Activated CD4-positive, alpha-beta memory T cell treated with anti-CD3 and anti-CD28 coated beads for 36 hours (primary cell): ENCODE measurements at places on chromosomes 2 and 18. TPM values are rescaled to one million over a fixed set of nuclear protein-coding genes. Genes with fewer than 3 reads are reported as not detected.

C2orf92 gene
- total RNA-seq, result 4.5 TPM

C2orf15 gene
- total RNA-seq, result 0.50 TPM

FSIP2 gene
- total RNA-seq, result 0.10 TPM

COL4A3 gene
- not detected for total RNA-seq

FAM110C gene
- total RNA-seq, result 3.6 TPM

ZEB2 gene
- total RNA-seq, result 16.8 TPM

AFTPH gene
- total RNA-seq, result 34.8 TPM

PLA2R1 gene
- total RNA-seq, result not detected

ANKRD30BL gene
- total RNA-seq, result not detected

PLGLB2 gene
- 0.64 TPM for total RNA-seq

TGIF1 gene
- total RNA-seq, result 51.4 TPM

ABCB11 gene
- not detected for total RNA-seq

DNA sequence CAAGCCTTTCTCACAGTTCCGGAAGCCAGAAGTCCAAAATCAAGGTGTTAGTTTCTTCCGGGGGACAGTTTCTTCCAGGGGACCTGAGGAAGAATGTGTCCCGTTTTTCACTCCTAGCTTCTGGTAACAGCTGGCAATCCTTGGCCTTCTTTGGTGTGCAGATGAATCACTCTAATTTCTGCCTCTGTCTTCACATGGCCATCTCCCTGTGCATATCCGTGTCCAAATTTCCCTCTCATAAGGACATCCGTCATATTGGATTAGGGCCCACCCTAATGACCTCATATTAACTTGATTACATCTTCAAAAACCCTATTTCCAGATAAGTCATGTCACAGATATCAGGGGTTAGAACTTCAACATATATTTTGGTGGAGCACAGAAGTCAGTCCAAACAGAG is 141.4 kb downstream of the ZEB2 start:
- no peak for DNase-seq

- DNase-seq, result no peak
These were observed 217.2 kb upstream of the NXPH2 start for GRCh38 chr2:138997346-138997745.

DNA sequence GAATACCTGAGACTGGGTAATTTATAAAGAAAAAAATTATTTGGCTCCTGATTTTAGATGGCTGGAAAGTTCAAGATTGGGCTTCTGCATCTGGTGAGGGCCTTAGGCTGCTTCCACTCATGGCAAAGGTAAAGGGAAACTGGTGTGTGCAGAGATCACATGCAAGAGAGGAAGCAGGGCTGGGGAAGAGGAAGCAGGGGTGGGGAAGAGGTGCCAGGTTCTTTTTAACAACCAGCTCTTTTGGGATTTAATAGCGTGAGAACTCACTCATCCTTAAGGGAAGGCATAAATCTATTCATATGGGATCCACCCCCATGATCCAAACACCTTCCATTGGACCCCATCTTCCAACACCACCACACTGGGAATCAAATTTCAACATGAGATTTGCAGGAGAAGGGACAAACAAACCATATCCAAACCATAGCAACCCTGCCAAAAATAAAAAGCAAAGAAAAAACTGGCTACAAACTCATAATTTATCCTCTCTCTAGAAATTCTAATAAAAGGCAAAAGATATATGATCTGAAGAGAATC is 30.4 kb downstream of the PRKRA start:
- DNase-seq, result no peak

GRCh38 chr2:3692375-3692774 is 11.0 kb upstream of the DCDC2C start:
- DNase-seq, result no peak

DNA sequence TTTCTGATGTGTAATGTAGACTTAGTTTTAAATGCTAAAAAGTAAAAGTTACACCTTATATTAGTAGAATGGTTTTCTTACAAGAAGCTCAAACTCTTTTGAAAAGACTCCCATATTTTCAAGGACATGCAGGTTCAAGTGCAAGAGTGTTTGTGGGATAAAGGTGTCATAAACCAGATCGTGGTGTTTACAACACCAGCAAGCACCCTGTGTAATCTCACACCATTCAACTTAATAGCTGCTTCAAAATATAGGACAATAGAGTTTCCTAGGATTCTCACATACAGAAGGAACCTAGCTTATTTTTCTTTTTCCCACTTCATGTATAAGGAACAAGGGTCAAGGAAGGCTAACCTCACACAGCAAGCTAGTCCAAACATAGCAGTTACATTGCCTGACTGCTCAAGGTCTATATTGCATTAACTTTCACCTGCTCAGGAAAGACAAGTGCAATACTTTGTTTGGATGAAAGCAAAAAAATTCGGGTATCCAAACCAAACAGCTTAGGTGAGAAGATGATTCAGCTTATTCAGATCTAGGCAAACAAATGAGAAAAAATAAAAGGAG is 172.3 kb downstream of the IKZF2 start:
- DNase-seq, result no peak

GRCh38 chr2:65663831-65664407 is 231.5 kb upstream of the SPRED2 start:
- DNase-seq, result no peak

DNA sequence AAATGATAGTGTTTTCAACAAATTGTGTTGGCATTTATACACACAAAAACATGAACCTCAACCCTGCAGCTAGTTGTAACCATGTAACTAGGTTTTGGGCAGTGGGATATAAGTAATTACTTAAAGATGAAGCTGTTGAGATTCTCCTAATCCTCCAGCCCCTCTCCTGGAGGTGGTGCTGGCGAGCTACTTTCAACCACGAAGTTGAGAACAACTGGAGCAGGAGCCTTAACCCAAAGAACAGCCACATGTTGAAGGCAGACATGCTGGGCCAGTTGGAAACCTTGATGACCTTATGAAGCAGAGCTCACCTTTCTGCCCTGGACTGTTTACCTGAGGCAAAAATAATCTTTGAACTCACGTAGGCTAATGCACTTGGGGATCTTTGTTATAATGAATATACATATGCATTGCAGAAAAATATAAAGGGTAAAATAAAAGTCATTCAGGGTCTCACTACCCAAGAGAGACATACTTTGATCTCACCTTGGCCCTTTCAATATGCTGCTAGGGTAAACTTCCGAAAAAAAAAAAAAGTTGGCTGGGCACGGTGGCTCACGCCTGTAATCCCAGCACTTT is 89.6 kb upstream of the NPAS2 start:
- peak; percentile 65 for DNase-seq

GRCh38 chr2:85756822-85757435 is 3.1 kb downstream of the ATOH8 start:
- DNase-seq, result no peak

- no peak for DNase-seq
These were observed 597.2 kb upstream of the ZEB2 start for GRCh38 chr2:145116834-145117725.

DNA sequence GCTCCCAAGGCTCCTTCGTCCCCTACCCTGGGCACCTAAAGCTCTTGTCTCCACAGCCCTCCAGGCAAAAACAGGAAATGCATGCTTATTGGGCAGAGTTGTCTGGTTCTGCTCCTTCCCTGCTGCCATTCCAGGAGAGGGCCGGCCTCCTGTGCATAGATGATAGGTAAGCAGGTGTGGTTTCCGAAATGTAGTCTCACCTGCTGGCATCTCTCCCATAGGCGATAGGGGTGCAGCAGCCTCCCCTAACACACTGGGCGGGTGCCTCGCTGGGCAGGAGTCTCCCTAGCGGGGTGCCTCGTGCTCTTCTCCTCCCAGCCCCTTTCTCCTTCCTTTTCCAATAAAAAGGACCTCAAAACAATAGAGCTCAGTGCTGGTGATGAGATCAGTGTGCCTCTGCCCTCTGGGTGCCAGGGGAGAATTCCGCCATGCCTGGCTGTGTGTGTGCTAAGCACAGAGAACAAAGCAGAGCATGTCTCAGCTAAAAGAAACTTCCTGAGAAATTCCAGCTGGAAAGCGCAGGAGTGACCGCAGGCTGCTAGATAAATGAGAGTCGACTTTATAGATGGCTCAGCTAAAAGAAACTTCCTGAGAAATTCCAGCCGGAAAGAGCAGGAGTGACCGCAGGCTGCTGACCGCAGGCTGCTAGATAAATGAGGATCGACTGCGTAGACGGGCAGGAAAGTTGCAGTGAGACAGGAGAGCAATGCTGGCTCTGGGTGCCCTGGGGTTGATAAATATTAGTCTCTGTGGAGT is 11.3 kb upstream of the PXDN start:
- DNase-seq, result no peak

GRCh38 chr2:140650825-140651224 is 1480.0 kb downstream of the LRP1B start:
- no peak for DNase-seq

- DNase-seq, result no peak
These were observed 260.7 kb upstream of the STON1 start for GRCh38 chr2:48269117-48269822.

DNA sequence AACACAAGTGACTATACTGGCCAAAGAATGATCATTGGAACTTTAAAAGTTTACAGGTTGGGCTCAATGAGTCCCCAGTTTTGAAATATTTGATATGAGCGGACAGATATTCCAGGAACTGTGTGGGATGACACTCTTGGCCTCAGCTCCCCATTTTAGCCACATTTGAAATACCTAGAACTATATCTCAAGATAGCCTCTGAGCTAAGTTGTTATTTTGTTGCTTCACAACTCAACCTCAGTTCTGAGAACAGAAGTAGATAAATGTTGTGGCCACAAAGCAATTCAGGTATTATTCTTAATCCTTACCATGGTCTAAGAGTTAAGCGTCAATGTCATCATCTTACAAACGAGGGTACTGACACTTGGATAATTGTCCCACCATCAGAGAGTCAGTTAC is 172.2 kb upstream of the SETBP1 start:
- DNase-seq, result no peak

GRCh38 chr2:182952741-182953450 is 85.4 kb downstream of the NCKAP1 start:
- no peak for DNase-seq

DNA sequence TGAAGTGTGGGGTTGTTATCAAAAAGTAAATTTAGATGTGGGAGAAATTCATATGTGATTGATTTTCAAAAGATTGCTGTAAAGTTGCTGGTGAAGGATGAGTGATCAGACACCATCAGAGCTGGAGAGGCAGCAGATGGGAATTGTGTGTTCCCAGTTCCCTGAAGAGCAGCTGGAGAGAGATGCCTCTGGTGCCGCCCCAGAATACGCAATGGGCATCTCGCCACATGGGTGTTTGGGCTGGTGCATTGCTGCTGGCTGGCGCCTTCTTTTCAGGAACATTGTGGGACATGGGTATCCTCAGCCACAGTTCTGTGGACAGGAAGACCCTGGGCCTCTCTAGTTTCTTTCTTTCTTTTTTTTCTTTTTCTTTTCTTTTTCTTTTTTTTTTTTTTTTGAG is 11.9 kb downstream of the ATG4B start:
- DNase-seq, result no peak

DNA sequence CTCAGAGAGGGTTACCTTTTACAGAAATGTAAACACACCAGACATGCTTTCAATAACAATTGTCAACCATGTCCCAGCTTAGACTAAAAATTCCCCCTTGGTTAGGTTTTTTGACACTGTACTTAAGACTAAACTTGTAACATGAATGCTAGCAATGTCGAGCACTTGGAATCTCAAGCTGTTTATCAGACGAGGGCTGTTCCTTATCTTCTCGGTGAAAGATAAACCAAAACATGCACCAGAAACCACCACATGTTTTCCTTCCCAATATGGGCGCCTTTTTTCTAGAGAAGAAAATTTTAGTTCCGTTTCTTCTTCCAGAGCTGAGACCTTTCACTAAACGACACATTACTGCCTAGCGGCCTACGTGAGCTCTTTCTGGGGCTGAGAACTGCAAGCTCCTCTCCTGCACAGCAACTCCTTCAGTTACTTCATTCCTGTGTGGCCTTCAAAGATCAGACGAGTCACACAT is 42.4 kb upstream of the ACKR3 start:
- no peak for DNase-seq

DNA sequence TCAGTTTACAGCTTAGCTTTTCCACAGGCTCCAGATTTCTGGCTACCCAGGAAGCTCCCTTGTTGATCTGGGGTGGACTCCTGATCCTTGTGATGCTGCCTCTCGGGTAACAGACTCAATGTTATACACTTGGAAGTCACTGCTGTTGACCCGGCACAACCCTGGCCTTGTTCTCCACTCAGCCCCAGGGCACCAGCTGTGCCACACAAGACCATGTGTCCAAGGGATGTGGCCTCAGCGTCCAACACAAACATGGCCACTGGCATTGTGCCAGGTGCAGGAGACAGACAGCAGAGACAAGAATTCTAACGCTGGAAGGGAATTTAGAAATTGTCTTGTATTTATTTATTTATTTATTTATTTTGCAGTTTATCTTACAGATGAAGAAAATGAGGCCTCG is 39.0 kb upstream of the PPP4R1 start:
- no peak for DNase-seq

DNA sequence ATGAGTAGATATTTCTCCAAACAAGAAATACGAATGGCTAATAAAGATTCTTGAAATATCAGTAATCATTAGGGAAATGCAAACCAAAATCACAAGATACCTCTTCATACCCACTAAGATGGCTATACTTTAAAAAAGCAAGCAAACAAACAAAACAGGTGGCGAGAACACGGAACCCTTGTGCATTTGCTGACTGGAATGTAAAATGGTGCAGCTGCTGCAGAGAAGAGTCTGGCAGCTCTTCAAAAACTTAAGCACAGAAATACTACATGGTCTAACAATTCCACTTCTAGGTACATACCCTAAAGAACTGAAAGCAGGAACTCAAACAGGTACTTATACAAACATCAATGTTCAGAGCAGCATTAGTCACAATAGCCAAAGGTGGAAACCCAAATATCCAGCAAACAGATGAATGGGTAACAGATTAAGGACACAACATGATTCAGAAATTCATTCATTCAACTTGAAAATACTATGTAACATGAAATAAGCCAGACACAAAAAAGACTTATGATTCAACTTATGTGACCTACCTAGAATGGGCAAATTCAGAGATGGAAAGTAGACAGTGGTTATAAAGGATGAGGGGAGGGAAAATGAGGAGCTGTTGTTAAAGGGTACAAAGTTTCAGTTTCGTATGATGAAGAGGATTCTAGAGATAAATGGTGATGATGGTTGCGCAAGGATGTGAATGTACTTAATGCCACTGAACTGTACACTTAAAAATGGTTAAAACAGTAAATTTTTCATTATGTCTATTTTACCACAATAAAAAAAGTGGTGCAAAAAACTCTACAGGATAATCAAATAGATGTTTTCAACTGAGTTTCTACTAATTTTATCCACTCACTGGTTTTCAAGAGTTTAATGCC is 26.9 kb upstream of the GPR75 start:
- DNase-seq, result no peak

GRCh38 chr2:26613241-26614215 is 27.6 kb downstream of the CIB4 start:
- no peak for DNase-seq
